ENCODE measurements at places on chromosomes 1 and 21. TPM values are rescaled to one million over a fixed set of nuclear protein-coding genes. Genes with fewer than 3 reads are reported as not detected.

NTNG1 gene
- total RNA-seq: not detected

LMX1A gene
- 0.22 TPM for total RNA-seq

PKN2 gene
- 27.0 TPM for total RNA-seq

DNA sequence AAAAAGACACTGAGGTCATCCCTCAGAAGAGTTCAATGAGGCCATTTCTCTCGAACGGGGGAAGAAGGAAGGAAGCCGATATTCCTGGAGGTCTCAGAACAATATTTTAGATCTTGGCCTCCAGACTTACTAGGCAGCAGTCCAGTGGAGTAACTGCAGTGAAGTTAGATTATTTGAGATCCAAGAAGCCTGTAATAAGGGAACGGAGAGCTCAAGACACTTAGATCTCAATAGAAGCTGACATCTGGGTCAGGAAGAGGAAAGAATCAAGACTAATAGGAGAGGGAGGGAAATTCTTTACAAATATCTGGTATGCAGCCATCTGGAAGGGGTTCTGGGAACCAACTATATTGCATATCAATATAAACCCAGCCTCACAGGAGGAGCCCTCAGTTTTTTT lies 13.6 kb upstream of the ENAH start:
- DNase-seq: no peak

- DNase-seq: no peak
Measured at GRCh38 chr1:2405588-2406295, 6.6 kb downstream of the PEX10 start.
